NCI-H748 treated with DMSO at 0.1 percent for 48 hours (cell line): ENCODE measurements at places on chromosomes 13 and 19.

GRCh38 chr19:39325778-39326665 lies 5.4 kb upstream of the LRFN1 start:
- no peak for DNase-seq

DNA sequence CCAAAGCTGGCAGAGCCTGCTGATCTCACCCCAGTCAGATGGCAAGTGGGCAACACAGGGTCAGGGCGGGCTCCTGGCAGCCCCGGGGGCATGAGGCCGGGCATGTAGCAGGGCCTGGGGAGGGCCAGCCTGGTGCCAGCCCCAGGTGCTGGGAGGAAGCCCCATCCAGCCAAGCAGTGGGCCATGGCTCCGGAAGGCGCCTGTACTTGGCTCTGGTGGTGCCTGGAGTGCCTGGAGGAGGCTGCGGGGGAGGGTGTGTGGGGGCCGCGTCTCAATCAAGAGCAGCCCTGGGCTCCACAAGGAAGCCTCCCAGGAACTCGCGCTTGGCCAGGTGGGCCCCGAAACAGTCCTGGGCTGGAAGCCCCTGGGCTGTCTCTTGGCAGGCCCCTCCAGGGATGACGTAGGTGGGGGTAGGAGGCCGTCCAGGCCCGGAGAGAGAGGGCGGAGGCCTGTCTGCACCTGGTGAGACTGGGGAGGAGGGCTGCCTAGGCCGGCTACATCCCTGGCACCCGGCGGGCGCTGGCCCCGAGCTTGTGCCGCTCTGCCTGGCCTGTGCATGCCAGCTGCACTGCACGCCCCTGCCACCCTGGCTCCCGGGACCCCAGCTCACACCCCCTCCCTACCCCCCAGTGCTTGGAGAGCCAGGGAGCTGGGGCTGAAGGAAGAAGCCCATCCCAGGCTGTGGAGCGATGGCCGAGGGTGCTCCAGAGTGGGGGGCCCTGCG lies 45.9 kb downstream of the COMP start:
- DNase-seq, result no peak

DNA sequence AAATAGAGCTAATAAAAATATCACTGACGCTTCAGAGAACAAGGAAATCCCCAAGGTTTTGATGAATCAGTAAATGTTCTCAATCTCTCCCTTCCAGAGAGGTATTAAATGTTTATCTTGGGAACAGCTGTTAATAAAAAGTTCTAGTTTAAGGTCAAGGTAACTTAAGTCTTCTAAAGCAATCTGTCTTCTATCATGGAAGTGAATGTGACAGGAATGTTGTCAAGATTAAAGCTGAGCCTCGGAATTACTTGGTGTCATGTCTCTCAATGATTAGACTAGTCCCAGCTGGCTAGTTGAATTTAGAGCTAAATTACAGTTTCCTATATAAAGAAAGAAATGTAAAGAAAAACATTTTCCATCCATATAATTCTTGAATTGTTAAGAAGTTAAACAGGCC lies 23.4 kb downstream of the ESD start:
- no peak for DNase-seq

- no peak for DNase-seq
These were observed 3.8 kb downstream of the SGTA start for GRCh38 chr19:2779121-2779740.

GRCh38 chr13:37418490-37418889 lies 180.1 kb downstream of the POSTN start:
- DNase-seq, result no peak

GRCh38 chr13:82439159-82439904 lies 1442.9 kb downstream of the SLITRK1 start:
- DNase-seq, result no peak

- no peak for DNase-seq
These were observed 232.4 kb downstream of the SLITRK5 start for GRCh38 chr13:87903553-87903952.

DNA sequence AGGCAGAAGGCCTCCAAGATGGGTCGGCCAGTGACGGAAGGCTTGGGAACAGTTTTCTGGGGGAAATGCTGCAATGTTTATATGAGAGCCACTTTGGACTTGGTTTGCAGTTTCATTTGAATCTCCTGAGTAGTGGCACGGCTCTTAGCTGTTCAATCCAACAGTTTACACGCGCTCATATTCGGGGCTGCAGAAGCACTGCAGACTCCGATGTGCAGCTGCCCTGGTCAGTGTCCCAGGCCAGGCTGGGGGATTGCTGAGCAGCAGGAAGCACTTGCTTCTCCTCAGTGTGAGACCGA lies 31.7 kb downstream of the CEBPG start:
- no peak for DNase-seq

DNA sequence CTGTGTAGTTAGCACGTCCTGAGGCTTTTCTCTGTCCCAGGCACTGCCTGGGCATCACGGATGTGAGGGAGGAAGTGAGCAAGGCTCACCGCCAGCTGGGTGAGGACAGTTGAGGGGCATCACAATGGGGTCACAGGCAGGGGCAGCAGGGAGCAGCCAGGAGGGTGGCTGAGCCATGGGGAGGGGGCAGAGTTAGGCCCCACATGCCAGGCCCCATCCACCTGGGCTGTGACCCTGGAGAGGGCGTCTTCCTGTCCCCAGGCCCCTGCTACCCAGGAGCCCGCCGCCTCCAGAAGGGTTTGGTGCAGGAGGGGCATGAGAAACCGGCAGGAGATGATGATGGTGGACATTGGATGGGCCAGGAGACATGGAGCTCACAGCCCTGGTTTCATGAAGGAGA lies 56.8 kb upstream of the F7 start:
- DNase-seq, result no peak

DNA sequence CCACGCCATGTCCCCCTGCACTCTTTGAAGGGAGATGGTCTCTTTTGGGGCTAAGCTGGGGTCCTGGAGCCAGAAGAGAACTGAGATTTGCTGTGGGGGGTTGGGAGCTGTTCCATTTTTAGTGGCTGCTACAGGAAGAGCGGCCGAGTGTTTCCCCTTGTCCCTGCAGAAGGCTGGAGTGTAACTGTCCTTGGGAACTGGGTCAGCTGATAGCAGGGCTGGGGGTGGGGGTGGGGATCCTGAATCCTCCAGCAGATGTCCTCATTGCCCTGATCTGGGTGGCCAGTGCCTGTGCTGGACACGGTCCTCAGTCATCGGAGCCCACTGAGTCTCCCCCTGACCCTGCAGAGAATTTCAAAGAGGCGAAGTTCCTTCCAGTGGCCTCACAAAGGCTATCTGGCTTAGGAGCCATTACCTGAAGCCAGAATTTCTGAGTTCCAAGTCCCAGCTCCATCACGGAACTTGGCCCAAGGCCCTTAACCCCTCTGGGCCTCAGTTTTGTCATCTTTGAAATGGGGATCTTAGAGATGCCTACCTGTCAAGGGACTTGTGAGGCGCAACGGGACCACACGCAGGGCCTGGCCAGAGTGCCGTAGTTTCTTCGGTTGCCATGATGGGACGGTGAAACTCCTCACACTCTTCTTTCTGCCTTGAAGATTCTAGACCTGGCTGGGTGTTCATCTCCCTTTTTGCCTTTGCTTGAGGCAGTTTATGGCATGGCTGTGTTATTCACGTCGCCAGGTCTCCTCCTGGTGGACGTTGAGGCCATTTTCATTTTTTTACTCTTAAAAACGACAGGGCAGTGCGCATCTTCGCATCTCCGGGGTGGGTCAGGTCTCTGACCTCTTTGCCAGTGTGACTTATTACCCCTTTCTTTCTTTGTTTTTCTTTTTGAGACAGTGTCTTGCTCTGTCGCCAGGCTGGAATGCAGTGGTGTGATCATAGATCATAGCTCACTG lies 51.9 kb downstream of the DNM2 start:
- no peak for DNase-seq

- no peak for DNase-seq
These were observed 414.8 kb downstream of the GPC5 start for GRCh38 chr13:91813253-91813652.

- DNase-seq, result peak; percentile 8
These were observed 13.5 kb downstream of the FPR3 start for GRCh38 chr19:51808333-51808986.

GRCh38 chr19:2062389-2062729 lies 11.3 kb upstream of the MKNK2 start:
- no peak for DNase-seq

DNA sequence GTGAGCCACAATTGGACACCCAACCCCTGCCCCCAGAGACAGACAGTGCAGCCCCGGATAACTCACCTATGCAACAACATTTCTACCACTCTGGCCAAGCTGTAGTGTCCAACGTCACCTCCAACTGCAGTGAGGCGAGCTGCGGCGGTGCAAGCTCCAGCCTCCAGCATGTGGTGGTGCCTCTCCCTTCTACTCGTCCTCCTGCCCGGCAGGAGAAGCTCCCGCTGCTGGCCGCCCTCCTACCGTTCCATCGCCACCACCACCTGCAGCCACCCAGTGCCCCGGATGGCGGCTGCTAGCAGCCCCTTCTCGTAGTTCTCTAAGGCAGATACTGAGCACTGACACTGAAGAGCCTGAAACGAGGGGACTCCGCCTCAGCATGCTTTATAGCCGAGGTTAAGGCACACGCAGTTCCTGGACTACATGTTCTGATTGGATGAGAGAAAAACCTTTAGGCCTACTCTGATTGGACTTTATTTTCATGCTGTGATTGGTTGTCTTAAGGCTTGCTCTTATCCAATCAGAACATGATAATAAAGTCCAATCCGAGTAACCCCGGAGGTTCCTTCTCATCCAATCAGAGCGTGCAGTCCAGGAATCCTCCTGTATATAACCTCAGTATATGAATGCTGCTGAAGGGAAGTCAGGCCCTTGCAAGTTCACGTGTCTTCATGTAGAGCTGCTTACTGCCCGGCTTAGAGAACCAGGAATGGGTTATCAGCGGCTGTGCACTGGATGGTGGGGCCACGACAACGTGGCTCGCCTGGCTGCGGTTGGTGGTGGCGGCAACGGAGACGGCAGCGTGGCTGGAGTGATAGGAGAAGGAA lies 63.5 kb downstream of the TUBA3C start:
- DNase-seq, result peak; percentile 99

DNA sequence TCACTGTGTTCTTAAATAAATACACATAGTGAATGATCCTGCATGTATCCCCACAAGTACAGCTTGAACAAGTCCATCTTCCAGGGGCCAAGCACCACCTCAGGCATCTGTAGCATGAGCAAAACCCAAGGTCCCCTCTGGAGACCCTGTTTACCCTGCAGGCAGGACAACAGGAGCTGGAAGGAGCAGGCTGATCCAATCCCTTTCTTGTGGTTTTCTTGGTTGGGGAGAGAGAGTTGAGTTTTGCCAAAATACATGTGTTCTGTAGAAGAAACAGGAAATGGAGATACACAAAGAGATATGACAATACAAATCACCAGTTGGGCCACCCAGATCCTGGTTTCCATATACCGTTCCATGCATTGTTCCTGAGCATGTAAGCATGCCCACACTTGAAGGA lies 92.8 kb downstream of the SHISA2 start:
- DNase-seq, result no peak

- no peak for DNase-seq
These were observed 78.5 kb downstream of the STARD13 start for GRCh38 chr13:33206945-33207614.

- no peak for DNase-seq
These were observed 810.4 kb upstream of the SLC10A2 start for GRCh38 chr13:103876571-103876970.

DNA sequence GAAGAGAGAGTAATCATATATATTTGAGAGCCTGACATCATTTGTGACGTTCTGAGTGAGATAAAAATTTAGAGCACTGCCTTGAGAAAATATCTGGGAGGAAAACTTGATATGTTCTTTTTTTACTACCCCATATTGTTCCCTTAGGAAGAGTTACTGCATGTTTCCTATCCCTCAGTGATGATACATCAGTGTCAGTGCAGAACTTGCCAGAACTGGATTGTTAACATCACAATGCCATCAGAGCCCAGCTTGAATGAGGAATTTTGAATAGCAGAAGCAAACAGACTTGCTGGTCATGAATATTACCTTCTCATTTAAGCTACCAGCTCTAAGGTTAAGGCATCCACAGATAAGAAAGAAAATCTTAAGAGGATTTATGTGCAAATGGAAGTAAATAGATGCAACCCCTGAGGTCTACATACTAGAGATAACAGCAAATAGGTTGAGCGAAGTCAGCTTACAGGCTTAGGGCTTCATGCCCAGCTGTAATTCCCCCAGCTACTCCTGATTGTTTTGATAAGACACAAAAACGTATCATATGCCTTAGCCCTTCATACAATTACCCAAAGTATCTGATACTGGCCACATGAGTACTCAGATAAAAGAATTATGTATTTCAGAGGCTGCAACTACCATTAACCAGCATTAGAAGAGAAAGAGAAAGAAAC lies 313.7 kb upstream of the ATXN8OS start:
- DNase-seq, result no peak

DNA sequence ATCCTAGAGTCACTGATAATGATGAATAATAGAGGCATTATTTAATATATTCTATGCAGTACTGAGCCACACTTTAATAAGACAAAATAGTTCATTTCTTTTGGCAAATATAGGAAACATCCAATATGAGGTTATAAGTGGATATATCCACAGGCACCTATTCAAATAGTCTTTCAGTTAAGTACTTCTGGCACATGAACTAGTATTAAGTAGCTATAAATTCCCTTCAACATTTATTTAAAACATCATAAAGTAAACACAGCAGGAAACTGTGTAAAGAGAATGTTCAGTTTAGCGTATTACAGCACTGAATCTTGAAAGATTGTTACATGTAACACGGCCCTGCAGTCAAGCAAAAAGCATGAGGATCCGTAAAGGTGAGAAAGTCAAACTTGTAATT lies 463.3 kb upstream of the KLF12 start:
- peak; percentile 16 for DNase-seq

DNA sequence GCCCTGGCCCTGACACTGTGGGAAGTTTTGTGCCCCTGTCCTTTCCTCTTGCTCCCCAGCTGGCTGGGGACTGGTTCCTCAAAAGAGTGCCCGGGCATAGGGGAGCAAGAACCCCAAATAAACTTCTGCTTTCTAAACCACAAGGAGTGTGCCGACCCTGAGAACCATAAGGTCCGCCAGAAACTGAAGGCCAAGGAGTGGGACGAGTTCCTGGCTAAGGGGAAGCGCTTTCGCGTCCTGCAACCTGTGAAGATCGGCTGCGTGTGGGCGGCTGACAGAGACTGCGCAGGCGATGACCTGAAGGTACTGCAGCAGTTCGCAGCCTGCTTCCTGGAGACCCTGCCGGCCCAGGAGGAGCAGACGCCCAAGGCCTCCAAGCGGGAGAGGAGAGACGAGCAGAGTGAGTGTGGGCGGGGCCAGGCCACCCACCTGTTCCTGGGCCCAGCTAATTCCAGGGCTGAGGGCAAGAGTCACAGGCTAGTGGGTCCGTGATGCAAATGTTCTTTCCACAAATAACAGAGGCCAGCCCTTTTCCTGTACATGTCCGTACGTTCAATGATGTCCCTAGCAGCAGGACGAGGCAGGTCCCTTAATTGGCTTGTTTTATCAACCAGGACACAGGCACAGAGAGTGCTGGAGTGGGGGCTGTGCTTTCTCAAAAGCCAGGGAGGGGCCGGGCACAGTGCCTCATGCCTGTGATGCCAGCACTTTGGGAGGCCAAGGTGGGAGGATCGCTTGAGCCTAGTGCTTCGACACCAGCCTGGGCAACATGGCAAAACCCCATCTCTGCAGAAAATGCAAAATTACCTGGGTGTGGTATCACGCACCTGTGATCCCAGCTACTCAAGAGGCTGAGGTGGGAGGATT lies 25.6 kb downstream of the UBXN6 start:
- DNase-seq, result no peak

GRCh38 chr13:95677564-95678266 lies 776 bp downstream of the DNAJC3 start:
- DNase-seq, result no peak
